Neural crest cell (in vitro differentiated cells): ENCODE measurements at places on chromosomes 2 and 18.

DNA sequence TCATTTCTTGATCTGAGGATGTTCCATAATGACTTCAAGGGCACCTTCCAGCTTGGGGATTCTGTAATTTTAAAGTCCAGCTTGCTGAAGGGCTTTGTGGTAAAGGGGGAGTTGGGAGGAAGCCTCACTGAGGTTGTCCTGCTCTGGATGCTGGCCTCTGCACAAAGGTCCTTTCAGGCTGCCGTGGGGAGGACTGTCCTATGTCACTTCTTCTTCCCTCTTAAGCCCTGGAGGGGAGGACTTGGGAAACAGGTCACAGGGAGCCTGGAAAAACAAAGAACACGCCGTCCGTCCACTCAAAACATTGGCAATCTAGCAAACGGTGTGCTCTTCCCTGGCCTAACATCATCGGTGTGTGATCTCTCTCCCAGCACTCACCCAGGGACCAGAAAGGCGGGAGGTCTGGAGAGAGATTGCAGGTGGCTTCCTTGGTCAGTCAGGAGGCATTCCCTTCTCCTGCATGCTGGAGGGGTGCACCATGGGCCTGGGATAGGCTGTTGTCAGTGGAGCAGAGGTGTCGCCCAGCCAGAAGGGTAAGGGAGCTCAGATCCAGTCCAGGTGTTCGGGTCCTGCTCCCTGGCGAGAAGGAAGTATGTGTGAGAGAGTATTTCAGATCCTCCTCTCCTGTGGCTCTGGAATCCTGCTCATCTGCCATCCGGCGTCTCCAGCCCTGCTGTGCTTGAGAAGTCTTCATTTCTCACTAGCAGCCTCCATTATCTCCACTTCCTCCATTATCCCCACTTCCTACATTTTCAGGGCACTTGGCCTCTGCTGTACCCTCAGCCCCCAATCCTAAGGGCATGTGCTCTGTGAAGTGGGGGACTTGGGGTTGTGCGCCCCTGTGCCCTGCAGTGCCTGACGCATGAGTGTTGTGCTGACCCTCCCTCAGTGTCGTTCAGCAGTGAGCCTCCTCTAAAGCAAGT, 20.1 kb downstream of the ASAP2 start:
- DNase-seq: no peak

- DNase-seq: no peak
Measured at GRCh38 chr2:175684466-175684865, 317.6 kb downstream of the LNPK start.

DNA sequence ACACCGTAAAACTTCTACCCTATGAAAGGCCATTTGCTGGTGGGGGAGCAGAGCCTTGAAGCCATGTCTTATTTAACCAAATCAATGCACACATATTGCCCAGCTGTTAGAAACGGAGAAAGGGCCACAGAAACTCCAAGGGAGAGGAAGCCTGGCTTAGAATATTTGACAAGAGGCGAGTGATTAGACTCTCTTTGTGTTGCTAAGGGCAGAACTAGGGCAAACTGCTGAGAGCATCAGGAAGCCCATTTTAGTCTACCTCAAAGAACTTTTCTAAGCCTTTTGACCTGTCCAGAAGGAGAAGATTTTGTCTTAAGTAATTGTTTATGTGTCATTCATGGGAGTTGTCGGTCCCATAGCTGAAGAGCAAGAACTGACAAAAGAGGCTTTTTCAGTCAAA, 54.4 kb upstream of the CELF4 start:
- DNase-seq: no peak

DNA sequence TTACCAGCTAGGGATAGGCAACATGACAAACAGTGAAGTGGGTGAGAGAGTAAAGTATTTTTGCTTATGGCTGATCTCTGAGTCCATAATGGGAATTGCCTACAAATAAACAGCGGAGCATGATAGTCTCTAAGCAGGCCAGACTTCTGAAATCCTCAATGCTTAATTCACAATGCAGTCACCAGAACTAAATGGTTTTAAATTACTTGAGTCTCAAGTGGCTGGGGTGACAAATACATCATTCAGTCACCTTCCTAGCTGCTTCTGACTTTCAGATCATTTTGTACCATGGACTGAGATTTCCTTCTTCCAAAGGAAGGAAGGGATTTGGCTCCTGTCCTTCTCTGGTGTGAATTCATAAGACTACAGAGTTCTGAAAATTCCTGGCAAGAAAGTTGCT, 82.8 kb upstream of the RMP24 start:
- DNase-seq: no peak

GRCh38 chr2:1618974-1619373, 125.3 kb downstream of the PXDN start:
- no peak for DNase-seq

DNA sequence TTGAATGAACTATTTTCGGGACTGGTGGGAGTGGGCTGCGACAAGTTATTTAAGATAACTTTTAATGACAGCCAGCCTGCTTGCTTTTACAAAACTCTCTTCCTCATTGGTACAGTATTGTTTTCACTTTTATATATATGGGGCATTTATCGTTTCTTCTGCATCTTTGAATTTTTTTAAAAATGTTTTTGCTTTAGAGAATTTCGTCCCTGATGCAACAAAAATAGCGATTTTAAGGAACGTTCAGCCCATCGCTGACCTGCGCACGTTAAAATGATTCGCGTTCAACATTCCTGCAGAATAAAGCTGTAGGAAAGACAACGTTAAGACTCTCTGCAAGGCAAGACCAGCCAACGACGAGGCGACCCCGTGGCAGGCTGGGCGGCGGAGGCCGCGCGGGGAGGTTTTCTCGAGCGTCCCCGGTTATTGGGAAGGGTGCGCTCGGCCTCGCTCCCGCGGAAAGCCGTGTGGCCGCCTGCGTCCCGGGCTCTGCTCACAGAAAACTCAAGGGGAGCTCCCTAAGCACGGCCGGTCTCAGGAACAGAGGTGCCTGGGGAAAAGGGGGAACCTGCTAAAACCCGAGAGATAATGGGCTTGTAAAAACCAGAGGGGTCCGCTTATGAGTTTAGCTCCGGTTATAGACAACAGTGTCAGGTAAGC, 3.0 kb downstream of the PAX8 start:
- no peak for DNase-seq

DNA sequence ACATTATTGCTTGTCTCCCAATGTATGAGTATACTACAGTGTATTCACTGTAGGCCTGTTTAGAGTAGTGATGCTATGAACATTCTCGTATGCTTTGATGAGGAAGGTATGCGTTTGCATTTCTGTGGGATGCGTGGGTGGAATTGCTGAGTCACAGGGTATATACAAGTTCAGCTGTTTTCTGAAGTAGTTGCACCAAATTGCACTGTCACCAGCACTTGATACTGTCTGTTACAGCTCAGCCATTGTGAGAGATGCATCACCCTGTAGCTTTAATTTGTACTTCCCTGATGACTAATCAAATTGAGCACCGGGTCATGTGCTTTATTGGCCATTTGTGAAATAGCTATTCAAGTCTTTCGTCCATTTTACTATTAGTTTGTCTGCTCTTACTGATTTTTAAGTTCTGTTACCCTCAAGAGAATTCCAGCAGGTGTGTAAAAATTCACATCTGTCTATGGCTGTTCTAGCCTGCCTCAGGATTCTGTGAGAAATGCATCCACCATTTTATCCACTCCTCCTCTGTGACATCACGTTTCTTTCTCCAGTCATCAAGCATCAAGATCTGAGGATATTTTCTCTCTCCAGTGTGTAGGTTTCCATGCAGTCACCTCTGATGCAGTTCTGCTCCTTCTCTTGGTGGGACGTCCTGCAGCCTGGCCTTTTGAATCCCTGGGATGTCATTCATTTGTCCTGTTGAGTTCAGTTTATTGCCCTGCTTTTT, 72.5 kb downstream of the DGKD start:
- DNase-seq: no peak

GRCh38 chr2:158600155-158600802, 143.5 kb downstream of the PKP4 start:
- no peak for DNase-seq

GRCh38 chr2:214679736-214680135, 129.7 kb downstream of the BARD1 start:
- DNase-seq: no peak

GRCh38 chr18:23738151-23738550, 48.9 kb downstream of the LAMA3 start:
- no peak for DNase-seq

DNA sequence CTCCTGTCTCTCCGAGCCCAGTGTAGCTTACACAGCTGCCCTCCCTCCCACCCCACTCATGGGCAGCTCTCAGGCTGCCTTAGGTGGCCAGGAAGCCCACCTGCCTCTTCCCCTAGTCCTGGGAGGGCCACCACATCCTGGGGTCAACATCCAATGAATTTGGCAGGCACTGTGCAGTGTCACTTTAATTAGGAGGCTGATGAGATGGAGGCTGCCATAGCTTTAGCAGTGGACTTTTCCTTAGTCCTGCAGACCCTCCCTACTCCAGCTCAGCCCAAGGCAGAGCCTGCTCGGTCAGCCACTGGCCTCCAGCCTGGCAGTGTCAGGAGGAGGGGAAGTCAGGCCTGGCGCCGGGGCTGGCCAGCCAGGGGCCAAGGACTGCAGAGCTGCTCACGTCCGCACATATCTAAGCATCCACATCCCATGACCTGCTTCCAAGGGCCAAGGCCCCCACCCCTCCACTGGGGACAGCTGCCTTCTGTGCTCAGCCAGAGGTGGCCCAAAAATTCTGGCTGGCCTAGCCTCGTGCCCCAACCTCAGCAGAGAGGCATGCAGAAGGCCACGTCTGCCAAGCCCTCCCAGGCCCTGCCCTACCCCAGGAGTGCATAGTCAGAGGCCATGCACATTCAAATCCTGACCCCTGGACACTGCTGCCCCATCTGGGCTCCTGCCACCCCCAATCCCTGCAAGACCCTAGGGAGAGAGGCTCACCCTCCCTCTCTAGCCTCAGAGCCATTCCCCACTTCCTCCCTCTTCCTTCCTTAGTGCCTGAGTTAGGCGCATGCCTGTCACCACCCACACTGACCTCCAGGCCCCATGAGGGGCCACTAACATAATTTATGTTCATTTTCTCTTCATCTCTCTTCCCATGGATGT, 33.1 kb downstream of the ADRA2B start:
- no peak for DNase-seq

DNA sequence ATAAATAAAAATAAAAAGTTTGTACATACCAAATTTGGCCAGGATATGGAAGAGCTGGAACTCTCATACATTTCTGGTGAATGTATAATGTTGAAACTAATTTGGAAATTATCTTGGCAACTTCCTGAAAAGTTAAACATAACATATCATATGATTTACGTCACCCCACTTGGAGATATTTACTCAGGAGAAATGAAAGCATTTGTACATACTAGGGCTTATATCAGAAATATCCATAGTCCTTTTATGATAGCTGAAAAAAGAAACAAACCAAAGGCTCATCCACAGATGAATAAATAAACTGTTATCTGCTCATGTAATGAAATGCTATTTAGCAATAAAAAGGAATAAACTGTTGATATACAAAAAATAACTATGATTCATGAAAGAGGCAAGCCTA, 318.2 kb upstream of the NRXN1 start:
- DNase-seq: no peak

GRCh38 chr18:45303026-45303425, 312.2 kb upstream of the SLC14A2 start:
- no peak for DNase-seq

- no peak for DNase-seq
Measured at GRCh38 chr18:48729404-48729803, 190.6 kb downstream of the CTIF start.
